Right kidney (tissue), 9 donors: ENCODE measurements at places on chromosomes 7 and 10.

- no peak for DNase-seq
Observed at GRCh38 chr10:110260746-110261477, 43.8 kb downstream of the SMNDC1 start.

- DNase-seq = no peak
Observed at GRCh38 chr7:139592801-139593461, 69.4 kb downstream of the CLEC2L start.

GRCh38 chr7:103718482-103719061 lies 270.9 kb downstream of the RELN start:
- no peak for DNase-seq

GRCh38 chr10:101741938-101742337 lies 34.0 kb downstream of the FGF8 start:
- no peak for DNase-seq

DNA sequence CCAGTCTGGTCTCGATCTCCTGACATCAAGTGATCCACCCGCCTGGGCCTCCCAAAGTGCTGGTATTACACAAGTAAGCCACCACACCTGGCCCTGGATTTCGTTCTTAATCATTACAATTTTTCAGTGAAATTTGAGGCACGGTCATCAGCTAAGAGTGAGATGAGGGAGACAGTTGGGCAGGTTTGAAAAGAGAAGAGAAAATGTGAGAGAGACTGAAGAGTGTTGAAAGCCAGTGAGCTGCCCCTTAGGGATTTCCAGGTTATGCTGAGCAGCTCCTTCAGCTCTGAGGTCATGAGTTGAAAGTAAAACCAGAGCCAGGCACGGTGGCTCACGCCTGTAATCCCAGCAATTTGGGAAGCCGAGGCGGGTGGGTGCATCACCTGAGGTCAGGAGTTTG lies 5.9 kb upstream of the UPF2 start:
- no peak for DNase-seq

GRCh38 chr7:95469848-95470247 lies 15.9 kb upstream of the ASB4 start:
- DNase-seq = no peak

- DNase-seq = no peak
Observed at GRCh38 chr10:63375458-63375857, 90.3 kb downstream of the JMJD1C start.

GRCh38 chr7:121088870-121089269 lies 100.4 kb downstream of the CPED1 start:
- DNase-seq = no peak

DNA sequence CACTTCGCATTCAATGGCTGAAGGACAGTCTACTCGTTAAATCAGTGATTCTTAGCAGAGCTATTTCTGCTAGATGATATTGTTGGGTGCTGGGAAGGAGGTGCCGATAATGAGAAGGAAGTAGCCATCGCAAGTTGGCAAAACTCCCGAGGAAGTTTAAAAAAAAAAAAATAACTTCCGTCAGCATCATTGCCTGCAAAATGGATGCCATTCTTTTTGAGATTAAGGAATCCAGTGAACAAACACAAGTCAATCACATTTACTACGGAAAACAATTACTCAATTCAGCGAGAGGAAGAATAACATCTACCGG lies 74.4 kb upstream of the SFMBT2 start:
- DNase-seq = no peak

DNA sequence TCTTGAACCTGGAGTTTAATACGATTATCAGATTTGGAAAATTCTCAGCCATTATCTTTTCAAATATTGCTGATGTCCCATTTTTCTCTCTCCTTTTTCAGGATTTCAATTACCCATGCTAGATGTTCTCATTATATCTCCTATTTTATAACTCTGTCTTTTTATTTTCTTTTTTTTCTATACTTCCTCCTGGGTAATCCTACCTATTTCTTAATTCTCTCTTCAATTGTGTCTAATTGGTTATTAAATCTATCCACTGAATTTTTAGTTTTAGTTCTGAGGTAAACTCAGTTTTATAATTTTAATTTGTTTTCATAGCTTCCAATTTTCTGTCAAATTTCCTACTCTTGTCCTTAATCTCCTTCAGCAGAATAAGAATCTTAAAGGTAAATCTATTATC lies 15.6 kb downstream of the STEAP1 start:
- DNase-seq = no peak

GRCh38 chr7:129240119-129240820 lies 15.4 kb downstream of the AHCYL2 start:
- DNase-seq = no peak

- peak; percentile 40 for DNase-seq
Observed at GRCh38 chr10:91589015-91589657, 43.7 kb downstream of the PPP1R3C start.

DNA sequence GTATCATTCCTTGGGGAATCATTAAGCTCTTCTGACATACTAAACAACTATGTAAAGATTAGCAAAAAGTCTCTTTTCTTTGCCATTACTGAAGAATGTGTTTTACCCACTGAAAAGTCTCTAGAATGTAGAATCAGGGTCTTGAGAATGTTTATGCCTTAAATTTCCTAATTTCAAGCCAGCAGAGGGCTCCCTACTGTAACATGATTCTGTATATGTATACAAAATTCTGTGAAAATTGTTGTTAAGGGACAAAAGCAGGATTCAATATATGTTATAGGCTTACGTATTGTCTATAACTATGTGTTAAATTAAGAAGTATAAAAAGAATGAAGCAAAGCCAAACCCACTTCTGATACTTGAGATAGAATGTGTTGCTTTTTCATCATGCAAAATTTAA lies 296.9 kb upstream of the DGKB start:
- no peak for DNase-seq

DNA sequence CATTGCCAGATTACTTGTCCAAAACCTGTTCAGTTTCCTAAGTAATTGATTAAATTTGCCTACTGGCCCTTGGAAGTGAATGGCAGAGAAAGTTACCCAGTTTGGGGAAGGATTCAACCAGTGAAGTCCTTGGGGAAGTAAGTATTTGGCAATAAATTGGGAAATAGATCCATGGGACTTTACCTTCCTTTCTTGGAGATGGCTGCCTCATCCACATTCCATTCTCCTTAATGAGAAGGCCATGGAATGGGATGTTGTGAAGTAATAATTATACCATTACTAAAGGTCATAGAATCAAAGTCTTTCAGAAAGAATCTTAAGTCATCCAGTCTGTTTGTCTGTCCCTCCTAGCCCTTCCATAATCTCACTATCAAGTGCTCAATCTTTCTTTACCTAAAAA lies 4.5 kb upstream of the COPG2 start:
- DNase-seq = no peak

DNA sequence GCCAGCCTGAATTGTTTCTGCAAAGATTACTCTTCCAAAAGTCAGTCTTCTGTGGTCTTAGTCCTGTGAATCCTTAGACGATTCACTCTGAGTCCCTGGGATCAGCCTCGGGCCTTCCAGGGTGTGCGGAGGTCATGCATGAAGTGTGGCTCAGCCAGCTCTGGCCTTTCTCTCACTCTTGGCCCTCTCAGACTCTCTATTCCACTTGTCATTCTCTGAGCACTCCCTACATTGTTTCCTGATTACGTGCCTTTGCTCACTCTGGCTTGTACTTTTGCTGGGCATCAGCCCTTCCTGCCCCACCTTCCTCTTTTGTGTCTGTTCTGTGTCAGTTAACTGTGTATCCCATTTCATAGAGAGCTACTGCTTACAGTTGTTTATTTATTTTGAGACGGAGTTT lies 36.0 kb downstream of the CCNY start:
- no peak for DNase-seq

DNA sequence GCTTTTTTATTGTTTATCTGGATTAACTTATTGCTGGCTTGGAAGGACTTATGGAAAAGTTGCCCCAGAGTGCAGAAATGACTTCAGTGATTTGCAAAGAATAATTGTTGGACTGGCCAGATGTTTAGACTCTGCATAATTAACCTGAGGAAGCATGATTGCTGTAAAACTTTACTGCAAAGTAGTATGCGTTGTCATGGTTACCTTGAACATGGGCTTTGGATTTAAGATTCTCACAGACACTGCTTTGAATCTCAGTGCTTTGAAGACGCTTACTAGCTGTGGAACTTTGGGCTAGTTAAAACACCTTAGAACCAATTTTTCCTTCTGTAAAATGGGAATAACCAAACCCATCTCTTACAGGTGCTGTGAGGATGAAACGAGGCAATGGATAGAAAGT lies 425.2 kb upstream of the GALNT17 start:
- no peak for DNase-seq

- no peak for DNase-seq
Observed at GRCh38 chr7:123679614-123680013, 23.9 kb downstream of the LMOD2 start.

- no peak for DNase-seq
Observed at GRCh38 chr10:110237894-110238480, 30.6 kb downstream of the MXI1 start.

GRCh38 chr7:4143006-4143405 lies 539.1 kb upstream of the FOXK1 start:
- DNase-seq = no peak

- no peak for DNase-seq
Observed at GRCh38 chr10:104349623-104350126, 4.0 kb upstream of the CFAP58 start.

GRCh38 chr10:273088-273487 lies 137.8 kb downstream of the ZMYND11 start:
- no peak for DNase-seq

GRCh38 chr10:125694883-125695282 lies 11.9 kb upstream of the TEX36 start:
- no peak for DNase-seq

GRCh38 chr10:3850999-3851937 lies 66.3 kb upstream of the KLF6 start:
- no peak for DNase-seq

- DNase-seq = no peak
Observed at GRCh38 chr7:110870926-110871325, 220.0 kb upstream of the LRRN3 start.

GRCh38 chr10:48976196-48976595 lies 36.6 kb upstream of the LRRC18 start:
- no peak for DNase-seq

GRCh38 chr10:79068203-79068561 lies 584 bp upstream of the ZMIZ1 start:
- DNase-seq = no peak

GRCh38 chr10:110502851-110503301 lies 5.2 kb downstream of the DUSP5 start:
- DNase-seq = no peak

- DNase-seq = no peak
Observed at GRCh38 chr10:46031648-46032532, 1.5 kb upstream of the NCOA4 start.

DNA sequence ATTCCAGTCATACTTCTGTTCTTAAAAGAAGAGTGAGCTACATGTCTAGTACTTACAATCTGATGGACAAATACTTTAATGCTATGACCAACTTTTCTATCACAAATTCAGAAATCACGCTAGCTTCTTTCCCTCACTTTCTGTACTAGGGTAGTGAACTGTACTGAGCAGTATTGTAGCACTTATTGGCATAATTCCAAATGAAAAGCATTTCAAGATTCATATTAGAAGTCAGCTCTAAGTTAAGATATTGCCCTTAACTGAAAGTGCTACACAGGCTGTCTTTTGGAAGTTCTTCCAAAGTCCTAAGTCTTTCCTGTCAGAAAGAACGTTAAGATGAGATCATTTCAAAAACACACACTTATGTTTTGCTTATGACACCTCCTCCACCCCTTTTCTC lies 13.4 kb downstream of the P4HA1 start:
- DNase-seq = no peak

GRCh38 chr7:19522486-19522885 lies 186.4 kb downstream of the POLR1F start:
- DNase-seq = no peak

GRCh38 chr7:105209870-105210269 lies 178.9 kb downstream of the SRPK2 start:
- no peak for DNase-seq

- no peak for DNase-seq
Observed at GRCh38 chr10:93894516-93895378, 969 bp downstream of the SLC35G1 start.

DNA sequence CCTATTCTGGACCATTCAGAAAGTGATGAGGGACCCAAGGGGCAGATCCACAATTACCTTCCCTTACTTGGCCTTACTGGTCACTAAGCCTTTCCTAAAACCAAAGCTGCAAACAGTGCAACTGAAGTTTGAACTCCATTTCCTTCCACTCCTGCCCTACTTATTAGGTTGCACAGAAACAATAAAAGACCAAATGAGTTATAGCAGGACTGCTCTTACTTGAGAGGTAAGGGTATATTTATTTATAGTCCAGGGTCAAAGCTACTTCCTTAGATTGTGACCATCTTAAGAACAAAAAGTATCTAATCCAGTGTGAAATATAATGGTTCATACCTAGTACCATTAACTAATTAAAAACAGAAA lies 27.0 kb downstream of the CDK6 start:
- peak; percentile 40 for DNase-seq

- no peak for DNase-seq
Observed at GRCh38 chr7:37393476-37393875, 55.2 kb downstream of the ELMO1 start.

DNA sequence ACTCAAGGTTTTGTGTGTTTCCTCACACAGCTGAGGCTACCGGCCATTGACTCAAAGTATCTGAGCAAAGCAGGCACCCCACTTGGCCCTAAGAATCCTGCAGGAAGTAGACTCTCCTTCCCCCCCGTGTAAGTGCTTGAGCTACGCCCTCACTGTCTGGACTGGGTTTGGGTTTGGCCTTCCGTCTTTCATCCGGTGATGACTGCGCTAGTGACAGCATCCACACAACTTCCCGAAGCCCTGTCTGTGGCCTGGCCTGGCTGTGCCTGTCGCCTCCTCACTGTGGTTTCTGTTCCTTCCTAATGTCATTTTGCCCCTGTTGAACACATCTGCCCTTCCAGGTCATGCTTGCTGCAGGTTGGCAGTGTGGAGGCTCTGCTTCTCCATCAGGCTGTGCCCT lies 14.5 kb downstream of the C7orf57 start:
- DNase-seq = no peak

DNA sequence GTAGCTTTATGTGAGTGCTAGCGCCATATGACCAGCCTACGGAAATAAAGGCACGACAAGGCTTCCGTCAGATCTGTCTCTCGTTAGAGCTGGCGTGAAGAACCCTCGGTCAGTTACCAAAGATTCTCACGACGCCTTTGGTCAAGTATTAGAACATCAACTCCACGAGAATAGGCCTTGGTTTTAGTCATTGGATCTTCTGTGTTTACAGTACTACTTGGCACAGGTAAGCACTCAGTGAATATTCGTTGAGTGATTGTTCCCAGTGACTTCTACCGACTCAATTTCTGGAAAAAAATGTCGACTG lies 316 bp downstream of the RBM48 start:
- DNase-seq = no peak
